Activated CD4-positive, alpha-beta T cell treated with anti-CD3 and anti-CD28 coated beads, Interleukin-2, amount 50 U/mL, for 24 hours (primary cell): ENCODE measurements at places on chromosomes 5 and 9.

DNA sequence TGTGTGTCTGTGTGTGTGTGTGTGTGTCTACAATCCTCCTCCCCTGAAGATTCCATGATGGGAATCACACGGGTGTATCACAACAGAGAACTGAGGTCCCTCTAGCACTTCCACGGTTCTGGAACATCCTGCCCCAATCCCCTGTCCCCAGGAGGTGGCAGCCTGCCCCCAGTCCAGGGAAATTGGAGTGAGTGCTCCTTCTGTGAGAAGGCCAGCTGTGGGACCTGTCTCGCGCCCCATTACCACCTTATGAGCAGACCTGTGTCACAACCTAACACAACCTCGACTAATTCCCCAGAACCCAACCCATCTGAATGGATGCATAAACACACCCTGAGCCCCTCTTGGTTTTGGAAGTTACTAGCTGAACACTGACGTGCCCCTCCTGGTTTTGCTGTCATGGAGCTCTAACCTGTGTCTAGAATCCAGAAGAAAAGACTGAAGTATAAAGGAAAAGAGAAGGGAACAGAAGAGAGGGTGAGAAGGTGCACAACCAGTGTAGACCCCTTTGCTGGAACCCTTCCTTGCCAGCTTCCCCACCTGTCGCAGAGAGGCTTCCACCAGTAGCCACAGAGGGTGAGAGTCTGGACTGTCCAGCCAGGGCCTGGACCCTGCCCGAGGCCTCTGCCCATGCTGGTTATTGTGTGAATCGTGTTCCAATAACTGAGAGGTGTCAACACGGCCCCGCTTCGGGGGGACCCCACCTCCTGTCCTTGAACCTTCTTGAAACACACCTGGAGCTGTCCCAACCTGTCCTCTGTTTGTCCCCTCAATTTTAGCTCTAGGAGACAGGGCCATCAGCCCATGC lies 3.4 kb downstream of the BTNL9 start:
- no peak for DNase-seq

DNA sequence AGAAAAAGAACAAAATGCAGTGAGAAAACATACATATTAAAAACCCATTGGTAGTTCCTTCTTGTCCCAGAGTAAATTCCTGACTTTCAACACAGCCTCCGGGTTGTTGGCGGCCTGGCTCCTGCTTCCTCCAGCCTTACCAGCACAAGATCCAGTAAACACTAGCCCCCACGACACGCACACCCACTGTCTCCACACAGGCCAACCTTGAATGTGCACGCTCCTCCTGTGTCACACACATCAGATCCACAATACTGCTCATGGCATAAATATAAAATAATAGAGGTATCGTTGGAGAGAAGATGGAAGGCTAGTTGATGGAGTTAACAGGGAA lies 2.5 kb upstream of the SLC31A2 start:
- DNase-seq = no peak

GRCh38 chr5:66949066-66949465 lies 247.5 kb downstream of the CD180 start:
- DNase-seq = no peak

DNA sequence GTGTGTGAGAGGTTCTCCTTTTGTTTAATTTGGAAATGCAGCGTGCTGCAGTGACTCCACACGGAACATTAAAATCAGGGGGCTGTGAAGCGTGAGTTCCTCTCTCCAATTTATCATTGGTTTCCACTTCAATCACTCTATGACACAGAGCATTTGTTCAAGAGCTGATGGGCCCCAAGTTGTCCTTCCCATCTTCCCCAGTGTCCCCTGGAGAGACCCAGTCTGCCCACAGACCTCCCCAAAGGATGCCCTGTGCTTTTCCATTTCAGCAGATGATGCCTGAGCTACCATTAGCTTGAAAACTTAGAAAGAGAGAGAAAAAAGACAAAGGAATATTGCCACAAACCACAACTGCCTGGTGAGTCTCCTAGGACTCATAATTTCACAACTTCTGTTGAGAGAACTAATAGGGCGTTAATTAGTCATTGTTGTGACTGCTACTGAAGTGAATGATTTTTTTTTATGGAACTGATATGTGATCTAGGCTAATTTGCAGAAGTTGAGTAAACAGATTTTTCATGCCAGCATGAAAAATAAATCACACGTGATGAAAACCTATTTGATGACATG lies 772.7 kb downstream of the SEMA5A start:
- no peak for DNase-seq

GRCh38 chr9:33923998-33924701 lies 107.2 kb downstream of the UBE2R2 start:
- DNase-seq = no peak

DNA sequence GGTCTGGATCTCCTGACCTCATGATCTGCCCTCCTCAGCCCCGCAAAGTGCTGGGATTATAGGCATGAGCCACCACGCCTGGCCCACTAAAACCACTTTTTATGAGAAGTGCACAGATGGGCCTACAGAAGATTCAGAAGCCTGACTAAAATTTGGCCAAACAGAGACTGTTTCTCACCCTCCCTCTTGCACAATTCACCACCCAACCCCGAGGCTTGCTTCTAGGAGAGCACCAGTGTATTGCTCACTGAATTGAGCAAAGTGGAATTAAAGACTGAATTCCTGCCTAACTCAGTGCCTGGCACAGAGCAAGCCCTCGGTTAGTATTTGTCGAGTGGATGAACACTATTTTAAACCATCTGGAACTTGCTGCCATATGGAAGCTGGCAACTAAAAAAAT lies 3.4 kb upstream of the DCTN4 start:
- no peak for DNase-seq

GRCh38 chr5:122296871-122297270 lies 15.2 kb upstream of the SNCAIP start:
- no peak for DNase-seq

DNA sequence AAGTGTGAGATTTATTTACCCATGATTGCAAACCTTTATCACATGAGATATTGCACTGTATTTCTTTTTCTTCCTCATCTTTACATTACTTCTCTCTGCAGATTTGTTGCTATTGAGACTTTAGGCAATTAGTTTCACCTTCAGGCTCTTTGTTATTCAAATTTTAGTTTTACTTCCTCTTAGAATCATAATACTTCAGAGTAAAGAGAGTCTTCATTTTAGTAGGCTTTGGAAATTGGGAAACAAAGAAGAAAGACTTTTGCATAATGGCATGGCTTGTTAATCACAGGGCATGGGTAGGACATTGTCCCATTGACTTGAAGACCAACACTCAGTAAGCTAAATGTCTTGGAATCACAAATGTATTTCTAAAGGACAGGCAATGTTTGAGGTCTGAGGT lies 1.2 kb upstream of the PCDHGA5 start:
- no peak for DNase-seq

DNA sequence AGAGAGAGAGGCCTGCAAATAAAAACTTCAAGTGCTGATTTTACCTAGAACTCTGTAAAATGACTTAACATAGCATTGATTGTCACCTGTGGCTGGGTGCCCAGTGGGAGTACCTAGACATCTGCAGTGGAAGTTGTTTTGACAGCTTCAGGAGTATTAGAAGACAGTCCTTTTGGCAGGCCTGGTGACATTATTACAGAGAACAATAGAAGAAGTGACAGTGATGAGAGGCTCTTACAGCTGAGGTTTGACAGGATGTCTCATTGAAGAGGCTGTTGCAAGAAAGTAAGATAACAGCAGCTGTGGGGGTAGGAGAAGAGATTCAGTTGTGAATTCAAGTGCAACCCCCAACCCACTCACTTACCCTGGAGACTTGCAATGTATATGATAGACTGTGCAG lies 27.9 kb upstream of the MUSK start:
- no peak for DNase-seq

DNA sequence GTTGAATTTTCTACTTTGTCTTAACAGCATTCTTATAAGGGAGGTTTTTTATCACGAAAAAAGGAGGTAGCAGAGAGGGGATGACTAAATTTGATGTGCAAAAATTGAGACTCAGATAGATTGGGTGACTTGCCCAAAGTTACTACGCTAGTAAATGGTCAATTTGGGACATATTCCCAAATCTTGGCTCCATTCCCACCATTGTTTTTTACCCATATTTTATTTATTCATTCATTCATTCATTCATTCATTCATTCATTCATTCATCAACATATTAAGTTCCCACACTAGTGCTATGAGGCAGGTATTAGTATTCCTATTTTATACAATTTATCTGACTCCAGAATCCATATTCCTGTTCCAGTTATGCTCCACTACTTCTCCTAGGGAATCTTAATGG lies 85.6 kb downstream of the HACD4 start:
- no peak for DNase-seq

DNA sequence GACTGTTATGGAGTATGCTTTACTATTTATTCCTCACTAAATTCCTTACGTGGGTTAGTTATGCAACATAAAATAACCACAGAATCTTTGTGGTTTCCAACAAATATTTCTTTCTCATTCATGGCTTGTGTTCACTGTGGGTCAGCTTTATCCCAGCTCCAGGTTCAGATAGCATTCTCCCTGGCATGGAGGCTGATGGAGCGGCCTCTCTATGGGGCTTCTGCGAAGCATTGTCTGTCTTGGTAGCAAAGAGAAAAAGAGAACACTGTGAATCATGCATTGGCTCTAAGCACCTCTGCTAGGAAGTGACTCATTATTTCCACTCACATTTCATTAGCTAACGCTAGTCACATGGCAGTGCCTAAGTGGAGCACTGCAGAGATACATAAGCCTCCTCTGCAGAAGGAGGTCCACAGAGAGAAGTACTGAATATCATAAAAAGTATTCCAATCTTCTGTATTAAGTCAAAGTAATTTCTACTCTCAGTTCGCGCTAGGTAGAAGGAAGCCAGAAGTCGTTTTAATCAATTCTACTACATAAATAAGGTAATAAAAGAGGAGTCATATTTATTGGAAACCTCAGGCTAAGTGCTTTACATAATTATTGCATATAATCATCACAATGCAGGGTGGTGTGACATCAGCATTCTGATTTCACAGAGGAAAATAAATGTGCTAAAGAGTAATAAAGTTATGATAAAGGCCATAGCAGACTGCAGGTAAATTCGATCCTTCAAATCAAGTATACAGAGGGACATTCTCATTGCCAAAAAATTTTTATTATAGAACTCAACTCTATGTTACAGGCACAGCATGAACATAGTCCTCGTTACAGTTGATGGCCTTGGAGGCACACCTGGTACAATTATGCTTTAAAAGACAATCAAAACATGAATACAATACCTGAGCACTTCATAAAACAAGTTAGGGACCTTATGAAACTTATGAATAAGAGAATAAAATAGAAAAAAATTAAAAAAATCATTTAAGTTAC lies 531.1 kb downstream of the CETN3 start:
- DNase-seq = no peak

DNA sequence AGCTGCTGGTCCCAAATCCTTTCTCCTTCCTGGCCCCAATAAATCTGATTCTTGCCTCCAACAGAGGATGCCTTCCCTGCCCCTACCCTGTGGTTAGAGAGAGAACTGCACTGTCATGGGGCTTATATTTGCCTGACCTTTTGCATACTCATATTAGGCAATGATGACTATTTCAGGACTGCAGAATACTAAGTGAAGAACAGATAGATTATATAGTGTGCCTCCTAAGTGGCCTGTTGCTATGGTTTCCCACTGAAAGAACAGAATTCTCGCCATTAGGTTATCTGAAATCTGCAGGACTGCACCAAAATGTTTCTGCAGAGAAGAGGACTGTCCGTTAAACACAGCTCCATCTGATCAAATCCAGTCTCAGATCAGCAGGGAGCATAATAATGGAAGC lies 87.3 kb upstream of the CCNG1 start:
- no peak for DNase-seq

DNA sequence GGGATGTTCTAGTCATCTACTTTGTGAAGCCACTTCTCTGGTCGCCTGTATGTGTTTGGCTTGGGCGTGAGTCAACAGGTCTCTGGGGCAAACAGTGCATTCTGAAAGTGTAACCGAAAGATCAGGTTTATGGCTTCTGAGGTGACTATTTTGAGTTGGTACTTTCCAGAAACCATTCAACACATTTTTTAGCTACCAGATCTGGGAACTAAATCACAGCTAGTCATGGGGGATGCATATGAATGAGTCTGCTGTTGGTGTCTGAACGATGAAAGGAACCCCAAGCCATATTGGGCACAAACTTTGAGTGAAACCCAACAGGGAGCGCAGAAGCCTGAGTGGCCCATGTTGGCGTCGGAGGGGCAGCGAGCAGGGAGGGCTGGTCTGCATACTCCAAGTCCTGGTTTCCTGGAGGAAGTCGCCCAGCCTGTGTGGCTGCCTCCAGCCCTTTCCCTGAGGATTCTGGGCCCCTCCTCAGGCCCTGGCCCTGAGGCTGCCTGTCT lies 35.3 kb downstream of the UBE2QL1 start:
- no peak for DNase-seq

DNA sequence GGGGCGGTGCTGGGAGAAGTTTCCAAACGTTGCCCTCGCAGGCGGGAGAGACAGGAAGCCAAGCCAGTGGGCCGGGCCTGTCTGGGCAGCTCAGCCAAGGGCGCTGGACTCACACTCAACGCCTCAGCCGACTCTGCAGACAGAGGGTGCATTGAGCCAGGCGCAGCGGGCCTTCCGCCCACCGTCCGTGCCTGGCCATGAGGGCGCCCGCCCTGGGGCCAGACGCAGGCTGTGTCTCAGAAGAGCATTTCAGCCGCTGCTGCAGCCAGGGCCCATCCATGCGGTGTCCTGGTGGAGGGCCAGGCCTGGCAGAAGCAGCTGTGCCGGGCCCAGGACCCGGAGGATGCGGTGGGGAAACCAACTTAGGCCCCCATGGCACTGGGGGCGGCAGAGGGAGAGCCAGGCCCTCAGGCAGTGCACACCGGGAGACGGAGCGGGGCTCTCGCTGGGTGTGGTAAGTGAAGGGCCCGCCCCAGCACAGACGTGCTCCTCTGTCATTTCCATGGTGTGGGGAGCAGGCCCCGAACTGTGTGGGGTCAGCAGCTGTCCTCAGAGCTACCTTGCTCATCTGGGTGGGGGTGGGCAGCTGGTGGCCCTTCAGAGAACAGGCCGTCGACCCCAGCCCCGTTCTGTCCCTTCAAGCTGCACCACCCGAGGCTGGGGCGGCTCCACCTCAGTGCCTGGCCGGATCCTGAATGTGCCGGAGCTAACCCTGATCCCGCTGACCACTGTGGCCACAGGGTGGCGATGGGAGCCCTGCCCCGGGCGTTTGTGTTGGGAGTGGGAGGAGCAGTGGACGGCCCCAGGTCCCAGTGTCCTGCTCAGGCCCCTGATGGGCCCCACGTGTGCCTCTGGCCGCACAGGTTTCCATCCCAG lies 18.0 kb downstream of the DNLZ start:
- DNase-seq = no peak

GRCh38 chr9:130433168-130433946 lies 11.4 kb upstream of the ASS1 start:
- no peak for DNase-seq

DNA sequence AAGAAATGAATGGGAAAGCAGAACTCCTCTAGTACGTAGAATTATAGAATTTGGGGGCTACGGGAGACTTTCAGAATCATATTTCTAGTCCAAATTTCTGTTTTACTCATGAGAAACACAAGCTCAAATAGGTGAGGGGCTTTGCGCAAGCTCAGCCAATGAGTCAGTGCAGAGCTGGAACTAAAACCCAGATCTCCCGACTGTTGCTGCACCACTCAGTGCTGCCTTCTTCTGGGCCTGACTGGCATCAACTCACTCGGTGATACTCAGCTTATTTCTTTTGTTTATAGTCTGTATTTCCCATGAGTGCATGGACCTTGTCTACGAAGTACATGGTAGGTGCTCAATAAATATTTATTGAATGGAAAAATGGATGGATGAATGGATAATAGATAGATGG lies 280.2 kb downstream of the CDK5RAP2 start:
- no peak for DNase-seq
